ENCODE measurements at places on chromosomes 7 and 10.

DNA sequence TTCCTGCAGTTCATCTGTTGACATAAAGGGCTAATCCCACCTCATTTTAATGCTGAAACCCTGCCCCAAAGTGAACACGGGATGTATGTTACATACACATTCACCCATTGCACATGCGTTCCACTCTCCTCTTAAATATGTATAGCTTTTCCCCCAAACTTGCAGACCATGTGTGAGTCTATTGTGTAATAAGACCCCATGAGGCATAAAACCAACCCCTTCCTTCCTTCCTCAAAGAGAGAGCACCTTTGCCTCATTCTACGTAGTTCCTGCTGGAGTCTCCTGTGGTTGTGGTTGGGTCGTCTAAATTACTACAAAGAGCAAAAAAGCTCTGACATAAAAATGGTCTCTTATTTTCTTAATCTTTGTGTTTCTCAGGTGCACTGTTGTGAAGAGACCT, 345.7 kb upstream of the KLF6 start:
- DNase-seq = no peak

GRCh38 chr7:18740579-18740988, 245.0 kb downstream of the HDAC9 start:
- no peak for DNase-seq

DNA sequence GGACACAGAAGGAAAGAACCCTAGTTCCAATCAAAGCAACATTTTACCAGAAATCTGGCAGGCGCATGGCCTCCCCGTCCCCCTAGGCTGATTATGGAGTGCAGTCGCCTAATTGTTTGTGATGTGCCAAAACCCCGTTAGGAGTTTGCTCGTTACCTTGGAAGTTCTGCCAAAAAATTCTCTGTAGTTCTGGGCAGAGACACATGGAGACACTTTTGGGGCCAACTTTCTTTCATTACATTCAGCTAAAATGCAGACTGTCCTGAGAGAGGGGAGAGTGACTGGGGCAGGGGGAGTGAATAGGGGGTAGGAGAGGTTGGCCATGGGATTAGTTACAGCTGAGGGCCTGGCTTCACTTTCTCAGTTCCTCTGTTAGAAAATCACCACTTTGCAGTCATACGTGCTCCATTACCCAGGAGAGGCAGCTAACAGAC, 158.0 kb upstream of the NPVF start:
- DNase-seq = no peak

DNA sequence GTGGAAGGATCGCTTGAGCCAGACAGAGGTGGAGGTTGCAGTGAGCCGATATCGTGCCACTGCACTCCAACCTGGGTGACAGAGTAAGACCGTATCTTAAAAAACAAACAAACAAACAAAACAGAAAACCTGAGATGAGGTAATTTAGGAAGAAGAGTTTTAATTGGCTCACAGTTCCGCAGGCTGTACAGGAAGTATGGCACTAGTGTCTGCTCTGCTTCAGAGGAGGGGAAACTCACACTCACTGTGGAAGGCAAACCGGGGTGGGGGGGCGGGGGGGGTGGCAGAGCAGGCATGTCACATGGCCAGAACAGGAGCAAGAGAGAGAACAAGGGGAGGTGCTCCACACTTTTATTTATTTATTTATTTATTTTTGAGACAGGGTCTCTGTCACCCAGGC, 5.1 kb downstream of the UBE2D4 start:
- no peak for DNase-seq

DNA sequence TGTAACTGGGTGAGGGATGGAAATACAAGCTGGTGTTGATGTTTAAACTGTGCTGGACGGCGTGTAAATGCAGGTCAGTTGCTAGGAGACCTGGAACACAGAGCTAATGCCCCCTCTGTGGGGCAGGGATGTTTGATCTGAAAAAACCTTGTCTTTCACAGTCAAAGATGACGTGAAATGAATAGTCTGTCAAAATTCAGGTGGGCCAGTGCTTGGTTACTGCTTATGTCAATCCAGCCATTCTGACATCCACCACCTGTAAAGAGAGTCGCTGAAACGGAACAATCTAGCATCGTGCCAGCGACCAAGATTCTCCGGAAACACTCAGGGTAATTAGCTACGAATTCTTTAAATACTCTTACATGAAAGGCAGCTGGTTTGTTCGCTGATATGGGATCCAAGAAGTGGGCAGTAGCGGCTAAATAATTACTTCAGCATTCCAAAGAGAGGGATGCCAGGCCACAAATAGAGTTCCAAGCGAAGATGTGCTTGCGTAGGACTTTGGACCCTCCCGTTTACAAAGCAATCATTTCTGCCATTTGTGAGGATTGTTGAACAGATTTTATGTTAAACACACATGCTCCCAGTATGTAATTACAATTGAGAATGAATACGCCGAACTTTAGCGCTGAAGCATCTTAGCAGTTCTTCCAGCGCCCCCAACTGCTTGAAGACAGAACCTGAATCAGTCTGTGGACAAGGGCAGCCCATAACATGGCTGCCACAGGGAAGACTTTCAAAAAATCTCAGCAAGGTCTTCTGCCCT, 7.3 kb upstream of the ASB4 start:
- DNase-seq = no peak

GRCh38 chr10:131660427-131660826, 240.4 kb upstream of the PPP2R2D start:
- DNase-seq = no peak

DNA sequence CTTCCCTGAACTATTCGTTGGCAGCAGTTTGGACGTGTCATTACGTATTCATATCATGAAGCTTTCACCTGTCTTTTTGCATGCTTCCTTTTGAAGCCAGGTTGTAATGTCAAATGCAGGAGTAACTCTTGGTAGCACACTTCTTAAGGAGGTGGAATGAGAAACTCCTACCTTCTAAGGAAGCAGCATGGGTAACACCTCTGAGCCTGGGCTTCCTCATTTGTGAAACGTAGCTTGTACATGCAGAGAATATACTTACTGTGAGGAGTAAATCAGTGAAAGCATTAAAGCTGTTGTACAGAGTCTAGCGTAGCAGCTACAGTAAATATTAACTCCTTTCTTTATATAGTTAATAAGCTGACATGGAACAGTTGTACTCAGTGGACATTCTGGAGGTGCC, 21.1 kb downstream of the CUL1 start:
- no peak for DNase-seq

GRCh38 chr10:97140049-97140846, 45.5 kb downstream of the SLIT1 start:
- no peak for DNase-seq
